ENCODE measurements at places on chromosomes 5 and 9.

DNA sequence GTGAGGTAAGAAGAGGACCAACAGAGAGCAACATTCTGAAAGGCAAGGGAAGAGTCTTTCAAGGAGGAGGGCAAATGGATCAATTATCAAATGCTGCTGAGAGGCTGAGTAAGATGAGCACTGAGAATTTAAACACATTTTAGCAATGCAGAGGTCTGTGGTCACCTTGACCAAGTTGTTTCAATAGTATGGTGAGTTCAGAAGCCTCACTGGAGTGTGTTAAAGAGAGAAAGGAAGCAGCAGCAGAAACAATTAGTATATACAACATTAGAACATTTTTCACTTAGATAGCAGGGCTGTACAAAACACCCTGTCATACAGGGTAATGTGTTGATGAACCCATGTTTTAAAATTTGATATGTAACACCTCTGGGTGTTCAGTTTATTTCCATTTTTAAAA lies 131.5 kb downstream of the NR6A1 start:
- no peak for DNase-seq

DNA sequence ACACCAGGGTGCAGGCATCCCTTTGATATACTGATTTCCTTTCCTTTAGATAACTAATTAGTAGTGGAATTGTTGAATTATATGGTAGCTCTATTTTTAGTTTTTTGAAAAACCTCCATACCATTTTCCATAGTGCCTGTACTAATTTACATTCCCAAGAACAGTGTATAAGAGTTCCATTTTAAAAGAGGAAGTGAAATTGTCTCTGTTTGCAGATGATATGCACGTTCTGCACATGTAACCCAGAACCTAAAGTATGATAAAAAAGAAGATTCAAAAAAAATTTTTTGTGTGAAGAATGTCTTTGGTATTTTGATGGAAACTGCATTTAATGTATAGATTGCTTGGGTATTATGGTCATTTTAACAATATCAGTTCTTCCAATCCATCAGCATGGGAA lies 424.0 kb upstream of the CCNH start:
- no peak for DNase-seq

- peak; percentile 90 for DNase-seq
Observed at GRCh38 chr9:35729700-35730485, 2.1 kb downstream of the TLN1 start.

- no peak for DNase-seq
Observed at GRCh38 chr5:150181027-150181426, 8.8 kb upstream of the SLC6A7 start.

- peak; percentile 94 for DNase-seq
Observed at GRCh38 chr5:139392678-139393496, 2.0 kb downstream of the PROB1 start.

DNA sequence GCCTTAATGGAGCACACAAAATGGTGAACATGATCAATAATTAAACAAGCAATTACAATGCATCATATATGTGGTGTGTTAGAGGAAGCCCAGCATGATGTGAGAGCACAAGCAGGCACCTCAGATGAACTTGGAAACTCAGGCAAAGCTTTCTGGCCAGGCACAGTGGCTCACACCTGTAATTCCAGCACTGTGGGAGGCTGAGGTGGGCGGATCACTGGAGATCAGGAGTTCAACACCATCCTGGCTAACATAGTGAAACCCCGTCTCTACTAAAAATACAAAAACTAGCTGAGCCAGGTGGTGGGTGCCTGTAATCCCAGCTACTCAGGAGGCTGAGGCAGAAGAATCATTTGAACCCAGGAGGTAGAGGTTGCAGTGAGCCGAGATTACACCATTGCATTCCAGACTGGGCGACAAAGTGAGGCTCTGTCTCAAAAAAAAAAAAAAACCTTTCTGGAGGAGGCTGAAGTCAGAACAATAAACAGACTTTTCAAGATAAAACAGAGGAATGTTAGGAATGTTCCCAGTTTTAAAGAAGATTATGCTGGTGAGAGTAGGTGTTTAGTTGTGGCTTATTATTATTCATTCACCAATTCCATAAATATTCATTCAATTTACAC lies 159.4 kb downstream of the CEMIP2 start:
- DNase-seq: peak; percentile 75

DNA sequence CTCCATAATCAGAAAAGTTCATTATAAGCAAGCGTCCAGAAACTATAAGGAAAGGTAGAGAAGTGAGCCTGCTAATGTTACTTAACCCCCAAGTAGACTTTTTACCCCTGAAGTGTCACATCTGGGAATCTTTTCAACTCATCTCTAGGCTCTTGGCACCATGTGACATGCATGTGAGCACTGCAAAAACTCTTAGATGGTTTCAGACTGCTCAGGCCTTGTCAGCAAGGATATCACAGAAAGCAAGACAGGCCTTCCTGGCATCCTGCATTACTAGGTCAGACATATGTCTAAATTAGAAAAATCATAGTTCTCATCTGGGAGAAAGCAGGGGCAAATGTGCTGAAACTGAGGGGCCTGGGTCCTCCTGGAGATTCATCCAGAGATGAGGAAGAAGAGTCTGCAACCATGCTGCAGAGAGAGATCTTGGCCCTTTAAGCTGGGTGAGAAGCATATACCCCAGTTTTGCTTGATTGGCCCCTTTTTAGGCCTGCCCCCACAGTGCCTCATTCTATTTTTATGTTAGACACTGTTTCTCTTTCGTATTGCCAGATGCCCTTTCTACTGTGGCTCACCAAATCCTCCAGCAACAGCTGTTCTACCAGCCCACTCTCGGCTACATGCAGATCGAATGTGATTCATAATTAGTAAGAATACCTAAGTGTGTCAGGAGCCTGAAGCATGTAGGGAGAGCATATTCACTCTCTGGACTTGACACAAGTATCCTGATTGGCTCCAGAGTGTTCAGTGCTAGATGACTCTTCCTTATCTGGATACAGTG lies 19.0 kb downstream of the TMEM8B start:
- DNase-seq: no peak

DNA sequence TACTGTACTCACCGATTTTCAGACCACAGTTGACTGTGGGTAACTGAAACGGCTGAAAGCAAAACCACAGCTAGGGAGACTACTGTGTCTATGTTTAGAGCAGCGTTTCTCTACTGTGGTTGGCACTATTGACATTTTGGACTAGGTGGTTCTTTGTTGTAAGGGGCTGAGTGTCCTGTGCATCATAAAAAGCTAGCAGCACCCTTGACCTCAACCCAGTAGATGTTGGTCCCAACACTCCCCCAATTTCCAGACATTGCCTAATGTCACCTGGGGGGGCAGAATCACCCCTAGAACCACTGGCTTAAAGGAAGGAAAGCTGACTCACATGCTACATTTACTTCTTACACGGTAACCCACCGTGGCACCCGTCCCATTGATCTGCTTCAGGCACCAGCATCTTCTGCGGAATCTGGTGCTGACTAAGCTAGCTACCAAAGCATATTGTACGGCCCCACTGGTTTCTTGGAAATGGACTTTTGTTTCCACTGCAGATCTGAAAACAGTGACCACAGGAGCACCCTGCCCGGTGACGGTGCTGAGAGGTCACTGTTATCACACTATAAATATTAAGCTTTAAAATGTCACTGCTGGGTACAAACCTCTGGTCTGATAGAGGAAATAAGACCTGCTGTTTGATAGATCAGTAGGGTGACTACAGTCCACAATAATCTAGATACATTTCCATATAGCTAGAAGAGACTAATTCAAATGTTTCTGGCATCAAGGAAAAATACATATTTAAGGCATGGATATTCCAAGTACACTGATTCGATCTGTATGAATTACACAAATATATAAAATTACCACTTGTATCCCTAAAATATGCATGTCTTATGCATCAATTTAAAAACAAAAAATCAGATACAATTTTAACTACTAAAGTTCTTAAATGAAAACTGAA lies 151.4 kb downstream of the HSD17B3 start:
- no peak for DNase-seq

DNA sequence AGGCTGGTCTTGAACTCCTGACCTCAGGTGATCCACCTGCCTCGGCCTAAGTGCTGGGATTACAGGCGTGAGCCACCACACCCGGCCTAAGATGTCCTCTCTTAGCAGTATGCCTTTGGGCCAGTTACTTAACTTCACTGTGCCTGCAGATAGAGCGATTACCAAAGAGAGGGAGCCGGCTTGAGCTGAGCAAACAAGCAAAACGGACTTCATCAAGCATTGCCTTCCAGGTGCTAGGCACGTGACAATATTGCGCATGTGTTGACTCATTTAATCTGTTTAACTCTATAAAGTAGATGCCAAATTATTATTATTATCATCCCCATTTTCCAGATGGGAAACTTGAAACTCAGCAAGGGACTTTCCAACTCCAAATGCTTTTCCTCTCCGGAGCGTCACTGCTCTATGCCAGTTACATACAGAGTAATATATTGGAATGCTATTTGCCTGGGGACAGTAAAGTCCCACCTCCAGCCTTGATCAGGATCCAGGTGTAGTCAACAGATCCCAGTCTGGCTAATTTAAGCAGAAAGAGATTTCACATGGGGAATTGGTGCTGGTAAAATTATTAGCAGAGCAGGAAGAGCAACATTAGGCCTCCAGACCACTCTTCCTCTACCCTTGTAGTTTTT lies 5.6 kb upstream of the C9orf152 start:
- DNase-seq: no peak

GRCh38 chr9:76502746-76503145 lies 43.8 kb downstream of the GCNT1 start:
- no peak for DNase-seq

DNA sequence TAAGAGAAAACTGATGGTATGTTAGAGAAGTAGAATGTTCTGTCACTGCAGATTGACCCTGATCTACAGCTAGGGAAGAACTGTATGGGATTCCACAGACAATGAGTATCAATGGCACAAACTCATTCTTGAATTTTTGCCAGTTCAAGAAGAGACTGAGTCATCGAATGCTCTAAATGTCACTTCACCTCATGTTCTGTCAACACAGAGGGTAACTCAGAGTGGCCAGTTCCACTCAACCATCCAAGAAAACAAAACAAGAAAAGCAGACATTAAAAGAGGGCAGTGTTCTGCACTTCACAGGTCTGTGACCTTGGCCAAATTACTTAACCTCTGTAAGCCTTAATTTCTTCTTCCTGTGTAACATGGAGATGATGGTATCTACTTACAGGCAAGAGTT lies 132.2 kb upstream of the HMHB1 start:
- DNase-seq: no peak

GRCh38 chr9:135394699-135395645 lies 84.6 kb upstream of the PPP1R26 start:
- DNase-seq: no peak

- DNase-seq: no peak
Observed at GRCh38 chr5:155953335-155953734, 373.6 kb upstream of the SGCD start.

DNA sequence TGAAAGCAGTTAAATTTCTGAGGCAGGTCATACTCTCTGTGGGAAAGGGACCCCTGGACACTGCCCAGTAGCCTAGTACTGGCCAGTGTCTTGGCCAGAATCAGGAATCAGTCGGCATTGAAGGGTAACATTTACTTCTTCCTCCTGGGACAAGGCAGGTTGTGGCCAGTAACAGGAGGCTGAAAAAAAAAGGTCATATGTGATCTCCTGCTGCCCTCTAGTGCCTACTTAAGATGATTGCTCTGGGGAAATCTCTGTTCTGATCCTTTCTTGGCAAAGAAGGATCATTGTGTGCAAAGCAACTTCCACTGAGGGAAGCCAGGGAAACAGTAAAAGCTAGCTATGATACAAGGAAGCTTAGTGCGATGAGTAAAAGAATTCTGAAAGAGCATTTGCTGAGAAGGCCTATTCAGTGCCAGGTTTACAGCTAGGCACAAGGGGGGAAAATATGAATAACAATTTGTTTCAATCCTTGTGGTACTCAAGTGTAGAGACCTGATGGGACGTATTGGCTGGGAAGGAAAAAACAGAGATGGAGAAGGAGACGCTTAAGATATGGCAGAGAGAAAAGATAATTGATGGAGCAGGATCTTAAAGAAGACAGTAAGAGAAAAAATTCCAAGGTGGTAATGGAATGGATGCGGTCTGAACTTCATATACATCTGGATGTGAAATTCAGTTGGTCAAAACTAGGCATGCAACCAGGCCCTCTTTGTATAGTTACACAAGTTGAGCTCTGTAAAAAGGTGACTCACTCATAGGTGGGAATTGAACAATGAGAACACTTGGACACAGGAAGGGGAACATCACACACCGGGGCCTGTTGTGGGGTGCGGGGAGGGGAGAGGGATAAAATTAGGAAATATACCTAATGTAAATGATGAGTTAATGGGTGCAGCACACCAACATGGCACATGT lies 25.8 kb upstream of the TRIM32 start:
- peak; percentile 91 for DNase-seq

- DNase-seq: no peak
Observed at GRCh38 chr9:115520646-115521045, 402.7 kb upstream of the TNC start.

DNA sequence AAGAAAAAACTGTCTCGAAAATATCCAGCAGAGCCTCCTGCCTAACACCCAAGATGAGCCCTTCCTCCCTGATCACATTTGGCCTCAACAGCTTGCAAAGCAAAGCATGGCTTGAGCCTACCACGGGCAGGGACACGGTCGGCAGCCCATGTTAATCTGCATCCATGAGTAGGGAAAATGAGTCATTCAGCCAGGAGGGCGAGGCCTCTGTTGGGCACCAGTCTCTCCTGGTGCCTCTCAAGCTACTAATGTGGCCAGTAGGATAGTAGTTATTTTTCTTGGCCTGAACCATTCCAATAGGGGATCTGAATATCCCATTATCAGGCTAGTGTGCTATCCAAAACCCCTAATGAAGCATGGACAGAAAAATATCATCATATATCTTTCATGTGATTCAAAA lies 43.0 kb upstream of the SHB start:
- no peak for DNase-seq

GRCh38 chr5:72363166-72363802 lies 43.1 kb downstream of the PTCD2 start:
- DNase-seq: peak; percentile 72

GRCh38 chr5:30891660-30892059 lies 301.8 kb upstream of the CDH6 start:
- no peak for DNase-seq

- DNase-seq: no peak
Observed at GRCh38 chr9:124858330-124859046, 3.3 kb downstream of the RPL35 start.

GRCh38 chr9:136292591-136293448 lies 11.1 kb downstream of the CCDC187 start:
- no peak for DNase-seq

DNA sequence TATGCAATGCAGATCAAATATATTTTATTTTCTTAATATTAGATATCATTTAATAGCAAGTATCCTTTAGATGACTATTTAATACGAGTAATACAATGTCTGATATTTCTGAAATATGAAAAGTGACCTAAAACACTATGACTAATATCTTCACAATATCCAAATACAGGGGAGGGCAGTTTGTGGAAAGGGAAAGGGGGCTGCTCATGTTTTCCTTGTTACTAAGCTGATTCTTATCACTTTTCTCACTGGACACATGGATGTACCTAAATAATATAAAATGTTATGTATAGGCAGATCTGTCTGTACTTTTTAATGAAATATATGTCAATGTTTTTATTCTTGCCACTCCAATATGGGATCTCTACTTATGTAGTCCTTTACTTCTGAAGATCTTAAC lies 1879.1 kb upstream of the ACO1 start:
- DNase-seq: no peak

DNA sequence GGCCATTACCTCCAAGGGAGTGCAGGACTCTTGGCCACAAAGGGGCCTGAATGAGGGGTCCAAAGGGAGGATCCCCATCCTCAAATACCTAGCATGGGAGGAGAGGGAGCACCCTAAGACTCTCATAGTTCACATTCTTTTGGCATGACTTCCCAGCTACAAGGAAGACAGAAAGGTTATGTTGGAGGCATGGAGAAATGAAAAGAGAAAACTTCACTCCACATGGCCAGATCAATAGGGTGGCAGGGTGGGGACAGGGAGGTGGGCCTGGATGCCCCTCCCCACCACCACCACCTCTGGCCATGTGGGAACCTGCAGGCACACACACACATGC lies 97.6 kb downstream of the PAX5 start:
- DNase-seq: no peak
